H4 (cell line): ENCODE measurements at places on chromosomes 16 and 17. TPM values are rescaled to one million over a fixed set of nuclear protein-coding genes. Genes with fewer than 3 reads are reported as not detected.

DNA sequence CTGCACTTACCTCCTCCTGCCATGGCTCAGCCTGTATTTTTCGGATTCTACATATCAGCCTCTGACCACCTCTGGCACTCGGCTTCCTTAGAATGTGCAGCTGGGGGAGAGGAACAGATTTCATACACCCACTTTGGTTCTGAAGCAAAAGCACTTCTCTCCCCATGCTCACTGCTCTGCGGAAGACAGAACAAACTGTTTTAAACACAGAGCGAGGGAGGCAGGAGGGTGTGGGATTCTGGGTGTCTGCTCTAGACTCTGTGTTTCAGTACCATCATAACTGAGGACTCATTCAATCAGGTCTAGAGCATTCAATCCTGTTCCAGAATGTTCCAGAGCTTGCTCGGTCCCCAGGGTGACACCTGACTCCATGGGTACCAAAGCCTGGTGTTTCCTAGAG is 239.1 kb downstream of the GRIN2A start:
- DNase-seq: no peak

Gene CSF3
- not detected in 2 replicates for total RNA-seq

GRCh38 chr17:77528516-77529327 is 388.0 kb downstream of the SEC14L1 start:
- no peak for DNase-seq

DNA sequence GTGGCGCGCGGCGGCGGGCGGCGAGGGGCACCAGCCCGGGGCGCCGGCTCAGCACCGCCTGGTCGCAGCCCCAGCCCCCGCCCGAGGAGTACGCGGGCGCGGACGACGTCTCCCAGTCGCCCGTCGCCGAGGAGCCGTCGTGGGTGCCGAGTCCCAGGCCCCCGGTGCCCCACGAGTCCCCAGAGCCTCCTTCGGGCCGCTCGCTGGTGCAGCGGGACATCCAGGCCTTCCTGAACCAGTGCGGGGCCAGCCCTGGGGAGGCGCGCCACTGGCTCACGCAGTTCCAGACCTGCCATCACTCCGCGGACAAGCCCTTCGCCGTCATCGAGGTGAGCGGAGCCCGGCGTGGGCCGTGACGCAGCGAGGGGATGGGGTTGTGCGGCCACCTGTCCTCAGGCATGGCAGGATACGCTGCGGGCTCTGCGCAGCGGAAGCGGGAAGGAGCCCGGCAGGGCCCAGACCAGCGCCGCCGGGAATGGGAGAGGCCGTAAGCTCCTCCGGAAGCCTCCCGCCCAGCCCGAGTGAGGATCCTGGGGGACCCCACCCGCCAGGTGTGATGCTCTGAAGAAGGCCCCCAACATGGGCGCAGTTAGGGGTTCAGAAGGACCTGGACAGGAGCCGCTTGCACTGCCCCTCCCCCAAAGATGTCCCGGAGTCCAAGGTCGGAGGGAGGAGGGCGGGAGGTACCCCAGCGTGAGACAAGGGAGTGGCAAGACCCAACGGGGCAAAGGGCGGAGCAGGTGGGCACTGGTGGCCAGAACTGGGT is 522 bp downstream of the NAGS start:
- no peak for DNase-seq

Gene SNX20
- not detected in 2 replicates for total RNA-seq

GRCh38 chr17:64252831-64253230 is 10.2 kb downstream of the TEX2 start:
- DNase-seq: no peak

DNA sequence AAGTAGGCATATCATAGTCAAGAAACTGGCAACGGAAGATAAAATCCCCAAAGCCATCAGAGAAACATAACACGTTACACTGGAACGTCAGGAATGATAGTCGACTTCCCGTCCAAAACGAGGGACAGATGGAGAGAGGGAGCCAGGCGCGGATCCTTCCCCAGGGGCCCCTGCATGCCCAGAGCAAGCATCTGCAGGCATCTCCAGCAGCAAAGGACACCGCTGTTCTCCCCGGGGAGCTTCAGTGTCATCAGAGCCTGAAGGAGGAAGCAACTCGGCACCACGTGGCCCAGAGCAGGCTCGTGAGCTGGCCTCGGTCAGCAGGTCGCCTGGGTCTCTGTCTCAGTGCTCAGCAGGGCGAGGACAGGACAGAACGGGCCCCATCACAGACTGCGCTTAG is 50.1 kb downstream of the LMF1 start:
- no peak for DNase-seq

DNA sequence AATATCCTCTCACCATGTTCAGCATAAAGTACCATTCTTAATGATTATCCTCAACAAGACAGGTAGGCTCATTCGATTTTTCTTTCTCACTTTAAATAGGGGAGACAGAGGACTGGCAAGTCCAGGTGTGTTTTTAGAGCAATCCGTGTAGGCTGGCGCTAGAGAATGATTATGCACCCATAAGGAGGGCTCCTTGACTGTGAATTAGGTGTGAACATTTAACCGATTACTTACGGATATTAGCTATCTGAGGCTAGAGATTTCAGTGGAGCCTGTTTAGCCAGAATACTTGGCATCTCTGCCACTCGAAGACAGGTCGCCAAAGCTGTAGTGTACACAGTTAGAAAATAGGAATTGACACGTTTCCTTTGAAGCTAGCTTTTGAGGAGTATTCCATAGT is 1.9 kb downstream of the SEC14L1 start:
- no peak for DNase-seq

Gene OR1F1
- total RNA-seq: 0.81 TPM in 1 of 2 replicates, not detected in the other

Gene ABAT
- total RNA-seq: 0.99 and 2.0 TPM in 2 replicates

- no peak for DNase-seq
These were observed 1.2 kb downstream of the CCDC137 start for GRCh38 chr17:81667754-81668153.

DNA sequence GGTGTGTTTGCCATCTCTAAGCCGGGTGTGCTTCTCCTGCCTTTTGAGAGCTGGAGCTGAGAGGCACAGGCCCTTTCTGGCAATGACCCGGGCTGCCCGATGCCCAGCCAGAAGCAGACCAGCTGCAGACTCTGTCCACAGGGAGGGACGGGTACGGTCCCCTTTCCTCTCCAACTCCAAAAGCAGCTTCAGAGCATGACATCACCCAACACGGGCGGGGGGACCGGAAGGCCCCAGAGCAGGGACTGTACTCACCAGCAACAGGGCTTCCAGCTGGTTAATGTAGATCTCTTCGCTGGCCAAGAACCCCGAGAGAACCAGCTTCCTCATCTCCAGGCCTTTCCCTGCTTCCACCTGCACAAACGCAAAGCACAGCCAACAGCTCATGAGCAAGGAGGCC is 79.4 kb downstream of the ABR start:
- no peak for DNase-seq

Gene CD19
- not detected in 2 replicates for total RNA-seq

- DNase-seq: no peak
These were observed 168.2 kb upstream of the CACNG3 start for GRCh38 chr16:24087891-24088410.
